ENCODE measurements at places on chromosomes 12 and 14.

GRCh38 chr14:90943367-90943766, 117.1 kb downstream of the RPS6KA5 start:
- DNase-seq: no peak

GRCh38 chr12:131430158-131430742, 280.6 kb upstream of the SFSWAP start:
- no peak for DNase-seq

DNA sequence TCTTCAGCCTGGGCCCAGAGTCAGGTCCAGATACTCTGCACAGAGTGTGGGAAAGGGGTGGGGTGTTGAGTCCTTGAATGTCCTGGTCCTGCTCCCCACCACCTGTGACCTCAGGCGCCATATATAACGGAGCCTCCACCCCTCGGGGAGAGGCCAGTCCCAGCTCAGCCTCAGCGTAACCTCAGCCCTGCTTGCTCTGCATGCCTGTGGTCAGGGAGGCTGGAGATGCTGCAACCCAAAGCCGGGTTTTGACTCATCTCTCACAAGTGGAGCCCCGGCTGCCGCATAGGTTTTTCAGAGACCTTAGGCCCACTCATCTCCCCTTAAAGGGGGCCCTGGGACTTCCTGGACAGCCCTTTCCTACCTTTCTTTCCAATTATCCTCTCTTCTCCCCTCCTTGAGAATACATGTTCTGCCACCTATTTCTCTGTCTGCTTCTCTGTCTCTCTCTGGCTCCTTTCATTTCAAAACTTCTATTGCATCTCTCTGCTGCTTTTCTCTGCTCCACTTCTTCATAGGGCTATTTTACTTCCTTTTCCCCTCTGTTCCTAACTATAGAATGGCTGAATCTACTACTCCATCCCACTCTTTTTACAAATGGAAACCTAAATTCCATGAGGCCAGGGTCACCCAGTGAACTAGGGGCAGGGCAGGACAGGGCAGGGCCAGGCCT, 1.2 kb downstream of the ITGB7 start:
- DNase-seq: no peak

DNA sequence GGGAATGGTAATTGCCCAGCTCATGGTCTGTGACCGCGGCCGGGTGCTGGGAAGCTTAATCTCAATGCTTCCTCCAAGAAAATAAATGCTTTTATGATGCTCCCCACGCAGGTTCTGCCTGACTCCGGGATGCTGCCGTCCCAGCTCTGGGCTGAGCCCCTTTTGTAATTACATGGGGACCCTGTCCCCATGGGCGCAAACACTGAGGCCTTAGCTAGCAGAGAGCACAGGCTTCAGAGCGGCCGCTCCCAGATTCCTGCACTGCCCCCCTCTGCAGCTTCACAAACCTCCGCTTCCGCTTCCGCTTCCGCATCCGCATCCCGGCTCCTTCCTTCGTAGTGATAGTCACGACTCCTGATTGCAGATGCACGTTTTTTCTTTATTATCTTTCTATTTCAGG, 129.5 kb downstream of the KIF26A start:
- no peak for DNase-seq

GRCh38 chr12:27437839-27438238, 8.7 kb upstream of the SMCO2 start:
- no peak for DNase-seq

DNA sequence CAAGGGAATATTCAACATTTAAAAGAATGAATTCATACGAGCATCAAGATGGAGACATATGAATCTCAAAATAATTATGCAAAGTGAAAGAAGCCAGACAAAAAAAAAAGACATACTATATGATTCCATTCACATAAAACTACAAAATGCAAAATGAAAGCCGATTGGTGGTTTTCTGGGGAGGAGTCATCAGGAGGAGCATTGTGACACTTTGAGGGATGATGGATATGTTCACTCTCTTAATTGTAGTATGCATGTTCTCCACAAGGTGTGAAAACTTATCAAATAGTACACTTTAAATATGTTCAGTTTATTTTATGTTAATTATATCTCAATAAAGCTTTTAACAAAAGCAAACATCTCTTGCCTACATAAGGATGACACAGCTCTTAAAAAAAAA, 13.5 kb downstream of the OLR1 start:
- no peak for DNase-seq

GRCh38 chr14:100156776-100157175, 2.7 kb downstream of the DEGS2 start:
- DNase-seq: no peak

DNA sequence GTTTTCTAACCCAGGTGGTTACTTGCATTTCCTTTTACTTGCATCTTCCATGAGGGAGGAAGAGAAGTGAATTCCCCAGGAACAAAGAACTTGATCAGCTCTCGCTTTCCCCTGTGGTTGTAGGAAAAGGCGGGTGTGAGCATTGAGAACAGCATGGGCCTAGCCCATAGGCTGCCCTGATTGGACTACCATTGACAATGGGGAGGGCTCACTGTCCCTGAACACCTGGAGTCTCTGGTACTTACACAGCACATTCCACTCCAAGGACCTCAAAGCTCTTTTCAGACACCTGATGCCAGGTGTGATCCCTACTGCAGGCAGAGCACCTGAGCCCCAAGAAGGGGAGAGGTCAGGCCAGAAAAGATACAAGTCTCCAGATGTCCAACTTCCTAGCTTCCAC, 25.0 kb downstream of the MAX start:
- DNase-seq: no peak

DNA sequence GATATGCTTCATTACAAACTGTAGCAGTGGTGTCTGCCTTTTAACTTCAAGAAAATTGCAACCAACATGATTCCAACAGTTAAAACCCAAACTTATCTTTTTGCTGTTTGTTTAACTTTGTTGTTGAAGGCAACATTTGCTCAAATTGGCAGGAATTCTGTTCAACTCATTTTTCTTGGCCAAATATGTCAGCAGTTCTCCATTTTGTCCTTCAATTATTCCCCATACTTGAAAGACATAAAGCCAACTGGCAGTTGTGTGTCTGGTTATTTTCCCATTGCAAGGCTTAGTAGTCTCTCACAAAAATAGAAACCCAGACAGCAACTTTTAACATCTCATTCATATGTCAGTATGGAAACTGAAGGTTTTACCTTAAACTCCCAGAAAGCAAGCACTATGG, 146.3 kb downstream of the LRIG3 start:
- DNase-seq: no peak

GRCh38 chr12:123129621-123130020, 21.3 kb downstream of the PITPNM2 start:
- no peak for DNase-seq

- DNase-seq: no peak
Measured at GRCh38 chr12:85781766-85782165, 54.4 kb downstream of the RASSF9 start.

DNA sequence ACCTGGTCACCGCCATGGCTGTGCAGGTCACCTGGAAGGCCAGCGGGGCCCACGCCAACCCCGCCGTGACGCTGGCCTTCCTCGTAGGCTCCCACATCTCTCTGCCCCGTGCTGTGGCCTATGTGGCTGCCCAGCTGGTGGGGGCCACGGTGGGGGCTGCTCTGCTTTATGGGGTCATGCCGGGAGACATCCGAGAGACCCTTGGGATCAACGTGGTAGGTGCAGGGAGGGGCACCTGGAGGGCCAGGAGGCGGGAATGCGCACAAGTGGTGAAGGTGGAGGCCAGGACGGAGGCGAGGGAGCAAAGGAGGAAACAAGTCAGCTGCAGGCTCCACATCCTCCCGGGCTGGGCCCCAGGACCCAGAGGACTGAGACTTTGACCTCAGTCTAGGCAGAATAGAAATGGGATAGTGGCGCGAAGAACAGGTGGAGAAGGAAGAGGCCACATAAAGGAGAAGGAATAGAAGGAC, 649 bp downstream of the AQP6 start:
- no peak for DNase-seq

DNA sequence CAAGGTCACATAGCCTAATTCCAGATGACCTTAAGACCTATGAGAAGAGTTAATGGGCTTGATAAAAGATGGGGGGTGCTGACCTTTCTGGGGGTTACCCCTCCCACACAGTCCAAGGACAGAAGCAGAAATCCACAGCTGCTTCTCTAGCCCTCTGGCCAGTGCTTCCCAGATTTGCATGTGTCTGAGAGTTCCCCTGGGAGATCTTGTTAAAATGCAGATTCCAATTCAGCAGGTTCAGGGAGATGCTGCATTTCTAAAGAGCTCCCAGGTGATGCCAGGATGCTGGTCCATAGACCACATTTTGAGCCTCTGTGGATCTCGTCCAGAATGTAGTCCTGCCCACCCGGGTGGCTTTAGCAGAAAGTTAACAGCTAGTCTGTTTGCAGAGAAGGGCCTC, 82.1 kb downstream of the WSCD2 start:
- DNase-seq: no peak

- no peak for DNase-seq
Measured at GRCh38 chr14:50677527-50678063, 9.5 kb upstream of the SAV1 start.

GRCh38 chr12:85424581-85425348, 144.7 kb downstream of the ALX1 start:
- no peak for DNase-seq

GRCh38 chr14:95303552-95303951, 16.2 kb downstream of the CLMN start:
- no peak for DNase-seq

GRCh38 chr14:65791191-65791981, 378.9 kb downstream of the FUT8 start:
- DNase-seq: peak; percentile 16

GRCh38 chr12:48279101-48279500, 71.6 kb downstream of the ZNF641 start:
- DNase-seq: no peak

- no peak for DNase-seq
Measured at GRCh38 chr12:78864403-78864869, at the start of gene SYT1. SYT1 (plus strand) TSS chr12:78864774.

GRCh38 chr12:122942637-122943036, 23.6 kb downstream of the ABCB9 start:
- DNase-seq: no peak

DNA sequence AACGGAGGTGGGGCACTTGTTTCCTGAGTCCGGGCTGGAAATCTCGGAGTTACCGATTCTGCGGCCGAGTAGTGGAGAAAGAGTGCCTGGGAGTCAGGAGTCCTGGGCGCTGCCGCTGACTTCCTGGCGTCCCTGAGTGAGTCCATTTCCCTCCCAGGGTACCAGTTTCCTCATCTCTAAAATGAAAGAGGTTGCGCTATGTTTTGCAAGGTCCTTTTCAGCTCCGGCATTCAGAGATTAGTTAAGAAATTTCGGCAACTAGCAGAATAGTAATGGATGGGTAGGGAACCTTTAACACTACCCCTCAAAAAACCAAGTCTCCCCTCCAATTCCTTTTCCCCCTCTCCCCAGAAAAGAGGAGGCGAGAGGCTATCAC, 724 bp downstream of the BLOC1S1 start:
- DNase-seq: no peak
